ENCODE measurements at places on chromosomes 13 and 19.
A peak's percentile ranks its signal among the peaks of the same experiment; 100 is the strongest.

- peak; percentile 79 for DNase-seq
Measured at GRCh38 chr19:13842291-13843103, 34.4 kb upstream of the NANOS3 start.

DNA sequence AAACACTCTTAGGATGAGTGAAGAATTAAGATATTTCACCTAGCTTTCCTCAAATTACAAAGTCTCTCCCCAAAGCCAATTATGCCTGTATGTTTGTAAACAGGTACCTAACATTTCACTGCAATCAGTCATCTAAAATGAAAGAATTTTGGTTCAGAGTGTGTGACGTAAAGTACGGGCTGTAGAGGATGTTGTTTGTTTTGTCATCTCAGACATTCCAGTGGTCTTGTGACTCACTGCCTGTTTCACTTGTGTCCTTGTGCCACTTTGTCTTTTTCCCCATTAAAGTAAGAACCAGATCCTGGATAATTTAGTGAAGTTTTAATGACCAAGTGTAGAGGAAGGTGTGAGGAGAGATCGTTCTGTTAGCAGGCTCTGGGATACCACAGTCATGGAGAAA is 28.6 kb upstream of the EID2 start:
- no peak for DNase-seq

DNA sequence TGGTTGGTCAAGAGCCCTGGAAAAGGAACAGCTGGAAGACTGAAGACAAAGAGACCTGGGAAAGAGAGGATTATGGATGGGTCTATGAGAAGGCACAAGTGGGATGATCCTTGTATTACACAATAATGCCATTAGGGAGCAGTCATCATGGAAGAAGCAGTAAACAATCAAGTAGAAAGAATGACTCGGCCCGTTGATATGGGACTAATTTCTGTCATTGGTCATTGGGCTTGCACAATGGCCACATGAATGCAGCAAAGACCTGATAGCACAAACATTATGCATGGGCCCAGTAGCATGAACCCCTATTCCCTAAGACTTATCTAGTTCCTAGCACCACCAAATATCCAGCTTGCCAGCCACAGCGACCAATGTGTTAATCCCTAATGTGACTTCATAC is 390.3 kb upstream of the ZNF507 start:
- no peak for DNase-seq

DNA sequence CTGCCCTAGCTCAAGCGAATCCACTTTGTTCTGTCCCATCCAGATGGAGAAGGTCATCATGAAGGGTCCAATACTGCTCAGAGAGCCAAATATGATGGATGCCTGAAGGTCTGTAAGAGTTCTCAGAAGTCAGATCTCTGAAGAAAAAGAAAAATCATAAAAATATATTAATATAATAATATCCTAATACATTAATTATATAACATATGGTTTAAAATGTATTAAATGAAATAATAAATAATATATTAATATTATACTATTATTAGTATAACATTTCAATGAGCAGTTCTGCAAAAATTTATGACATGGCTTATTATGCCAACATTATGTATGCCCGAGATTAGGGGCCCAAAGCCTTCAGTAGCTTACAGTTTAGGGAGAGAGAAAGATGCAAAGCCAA is 78.2 kb upstream of the GPR12 start:
- DNase-seq, result no peak

GRCh38 chr19:48346191-48346590 is 17.5 kb downstream of the TMEM143 start:
- DNase-seq, result no peak

- peak; percentile 93 for DNase-seq
Measured at GRCh38 chr19:58182577-58182988, 278 bp upstream of the ZNF274 start.

DNA sequence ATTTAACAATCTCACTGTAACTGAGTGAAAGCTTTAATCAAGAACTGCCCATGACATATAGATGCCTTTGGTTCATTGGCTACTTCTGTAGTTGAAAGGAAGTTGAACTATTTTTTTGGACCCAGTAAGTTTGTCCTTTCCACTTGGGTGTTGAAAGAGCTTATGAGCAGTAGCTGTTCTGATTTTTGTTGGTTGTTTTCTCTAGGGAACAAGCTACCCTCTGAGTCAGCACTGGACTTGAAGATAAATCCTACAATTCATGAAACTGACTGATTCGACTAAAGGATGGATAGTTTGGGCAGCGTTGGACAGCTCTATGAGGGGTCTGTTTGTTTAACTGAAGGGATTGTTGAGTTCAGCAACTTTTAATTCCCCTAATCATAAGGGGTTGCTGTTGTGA is 101.0 kb downstream of the PAN3 start:
- no peak for DNase-seq

- DNase-seq, result no peak
Measured at GRCh38 chr13:104773775-104774174, 1707.6 kb upstream of the SLC10A2 start.

GRCh38 chr13:44710576-44710975 is 134.4 kb upstream of the TSC22D1 start:
- no peak for DNase-seq

- DNase-seq, result no peak
Measured at GRCh38 chr13:106372199-106373155, 163.0 kb downstream of the EFNB2 start.

DNA sequence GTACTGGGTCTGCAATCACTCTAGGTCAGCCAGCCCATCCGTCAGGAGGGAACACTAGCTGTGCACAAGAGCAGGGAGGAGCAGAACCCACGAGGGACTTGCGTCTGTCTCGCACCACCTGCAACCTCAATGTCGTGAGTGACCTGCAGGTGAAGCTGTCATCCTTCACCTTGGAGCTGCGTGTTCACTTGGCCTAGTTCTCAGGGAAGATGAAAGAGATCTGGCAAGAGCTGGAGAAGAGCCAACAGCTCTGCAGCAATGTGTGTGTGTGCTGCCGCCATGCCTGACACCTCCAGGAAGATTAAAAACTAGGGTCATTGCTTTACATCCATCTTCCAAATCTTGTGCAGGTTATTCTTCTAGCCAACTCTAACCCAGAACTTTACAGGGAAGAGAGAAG is 117.6 kb upstream of the MRI1 start:
- no peak for DNase-seq

- no peak for DNase-seq
Measured at GRCh38 chr13:48819376-48819775, 156.3 kb upstream of the FNDC3A start.

Data from activated naive CD4-positive, alpha-beta T cell treated with anti-CD3 and anti-CD28 coated beads, Interleukin-2, amount 10 ng/mL, durations not matched to agents 7 days and 5 days (primary cell).